ENCODE measurements at places on chromosomes 12 and 14. TPM values are rescaled to one million over a fixed set of nuclear protein-coding genes. Genes with fewer than 3 reads are reported as not detected.
A peak's percentile ranks its signal among the peaks of the same experiment; 100 is the strongest.

DNA sequence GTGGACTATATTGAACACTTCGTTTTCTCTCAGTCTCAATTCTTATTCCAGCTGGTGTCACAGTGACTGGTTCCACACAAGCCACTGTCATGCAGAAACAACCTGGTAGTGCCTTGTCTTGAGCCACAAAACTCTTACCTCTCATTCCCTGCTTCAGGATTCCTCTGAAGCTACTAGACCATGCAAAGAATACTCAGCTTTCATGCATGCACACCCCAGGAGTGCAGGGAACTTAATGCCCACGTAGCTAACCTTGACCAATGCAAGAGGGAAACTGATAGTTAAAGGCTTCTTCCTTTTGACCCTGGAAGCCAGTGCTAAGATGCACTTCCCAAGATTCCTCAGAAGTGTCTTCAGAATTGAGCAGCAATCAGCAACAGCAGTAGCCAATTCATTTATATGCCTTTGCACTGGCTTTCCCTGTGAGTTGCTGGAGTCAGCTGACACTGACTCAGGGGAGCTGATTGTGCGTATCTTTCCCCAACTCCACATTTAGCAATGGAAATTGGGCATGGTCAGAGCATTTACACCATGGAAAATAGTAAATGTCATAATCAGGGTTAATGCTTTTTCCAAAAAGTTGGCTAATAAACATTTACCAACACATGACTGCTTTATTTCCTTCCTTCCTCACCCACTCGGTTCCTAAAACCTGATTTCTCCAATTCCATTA, 113.6 kb upstream of the SLC35F4 start:
- H3K36me3 ChIP-seq: no peaks in the 10 kb centered on the region
- H3K4me1 ChIP-seq: no peaks in the 10 kb centered on the region
- no peaks in the 10 kb centered on the region for H3K27me3 ChIP-seq
- no peak for DNase-seq
- H3K27ac ChIP-seq: no peak overlapping the region

DNA sequence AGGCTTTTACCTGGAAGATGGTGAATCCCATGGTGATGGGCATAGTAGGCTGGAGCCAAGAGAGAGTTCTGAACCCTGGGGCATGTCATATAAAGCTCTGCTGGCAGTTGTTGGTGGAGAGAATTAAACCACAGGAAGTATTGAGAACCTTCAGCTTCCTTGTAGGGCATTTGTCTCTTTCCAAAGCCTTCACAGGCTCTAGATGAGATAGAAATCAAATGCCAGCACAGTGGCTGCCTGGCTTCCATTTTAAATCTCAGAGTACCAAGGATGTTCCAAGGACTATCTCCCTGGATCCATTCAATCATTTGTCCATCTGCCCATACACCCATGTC, 369.6 kb downstream of the DPF3 start:
- DNase-seq: no peak
- peaks cover 6% of the 10 kb centered on the region for H3K27me3 ChIP-seq
- H3K4me3 ChIP-seq: no peak overlapping the region
- H3K36me3 ChIP-seq: no peaks in the 10 kb centered on the region

- H3K36me3 ChIP-seq: peaks cover 89% of the 10 kb centered on the region
- no peak for DNase-seq
- peak overlapping the region; percentile 44 for H3K27ac ChIP-seq
- H3K4me1 ChIP-seq: no peaks in the 10 kb centered on the region
- H3K4me3 ChIP-seq: no peak overlapping the region
- H3K27me3 ChIP-seq: no peaks in the 10 kb centered on the region
Measured at GRCh38 chr12:53533471-53533870, 26.2 kb upstream of the NPFF start.

- no peak overlapping the region for H3K27ac ChIP-seq
- H3K4me3 ChIP-seq: no peak overlapping the region
- H3K4me1 ChIP-seq: no peaks in the 10 kb centered on the region
- no peak for DNase-seq
Measured at GRCh38 chr12:53530061-53530460, 22.8 kb upstream of the NPFF start.

GRCh38 chr12:3746758-3747157, 6.2 kb downstream of the CRACR2A start:
- peaks cover 10% of the 10 kb centered on the region for H3K4me1 ChIP-seq
- no peak for DNase-seq
- no peaks in the 10 kb centered on the region for H3K27me3 ChIP-seq

DNA sequence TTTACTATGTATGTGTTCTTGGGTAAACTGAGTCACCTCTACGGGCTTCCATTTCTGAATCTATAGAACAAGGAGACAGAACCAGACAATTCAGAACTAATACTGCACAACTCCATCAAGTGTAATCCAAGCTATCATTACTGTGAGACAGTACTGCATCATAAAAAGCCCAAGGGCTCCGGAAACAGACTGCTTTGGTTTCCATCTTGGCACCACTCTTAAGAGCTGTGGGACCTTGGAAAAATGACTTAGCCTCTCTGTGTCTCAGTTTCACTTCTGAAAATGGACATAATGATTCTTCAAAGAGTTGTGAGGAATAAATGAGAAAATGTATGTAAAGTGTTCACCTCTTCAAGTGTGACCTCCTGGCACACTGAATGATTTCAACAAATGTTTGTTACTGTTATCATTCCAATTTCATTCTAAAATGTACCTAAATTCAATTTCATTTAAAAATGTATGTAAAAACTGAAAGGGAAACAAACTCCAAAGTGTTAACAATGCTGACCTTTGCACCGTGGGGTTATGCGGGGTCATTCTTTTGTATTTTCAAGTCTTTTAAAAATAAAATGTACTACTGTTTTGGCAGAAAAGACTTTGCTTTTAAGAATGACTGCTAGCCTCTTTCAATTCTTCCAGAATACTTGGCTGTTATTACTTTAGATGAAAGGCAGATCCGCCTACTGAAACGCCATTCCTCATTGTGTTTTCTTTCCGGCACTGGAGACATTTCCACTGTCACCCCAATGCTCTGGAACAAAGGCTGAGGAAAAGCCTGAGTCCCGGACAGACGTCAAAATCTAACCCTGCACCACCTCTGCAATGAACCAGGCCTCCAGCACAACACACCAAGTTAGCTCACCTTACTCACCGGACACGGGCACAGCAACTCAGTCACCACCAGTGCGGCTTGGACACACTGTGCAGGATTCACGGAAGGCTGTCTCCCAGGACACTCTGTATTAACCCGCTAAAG, 62.8 kb downstream of the TMCC3 start:
- H3K27me3 ChIP-seq: no peaks in the 10 kb centered on the region
- no peak overlapping the region for H3K4me3 ChIP-seq
- H3K4me1 ChIP-seq: peaks cover 3% of the 10 kb centered on the region
- no peaks in the 10 kb centered on the region for H3K36me3 ChIP-seq
- peak overlapping the region; percentile 60 for H3K27ac ChIP-seq

- H3K27me3 ChIP-seq: peaks cover 41% of the 10 kb centered on the region
- H3K4me3 ChIP-seq: peak within 1 kb of the TSS; percentile 49
- H3K4me1 ChIP-seq: peaks cover 19% of the 10 kb centered on the region
- H3K27ac ChIP-seq: peak within 1 kb of the TSS; percentile 84
- no peaks in the 10 kb centered on the region for H3K36me3 ChIP-seq
- peak; percentile 88 for DNase-seq
Measured at GRCh38 chr12:114684098-114684869, at the start of gene TBX3. Gene TBX3 (minus strand): TSS chr12:114684175. CDS start chr12:114683200, 975 bp downstream.

GRCh38 chr12:43057566-43057965, 468.0 kb upstream of the PRICKLE1 start:
- H3K4me1 ChIP-seq: no peaks in the 10 kb centered on the region
- no peaks in the 10 kb centered on the region for H3K36me3 ChIP-seq
- H3K27ac ChIP-seq: no peak overlapping the region
- H3K4me3 ChIP-seq: no peak overlapping the region
- no peak for DNase-seq

- H3K4me3 ChIP-seq: no peak overlapping the region
- H3K27ac ChIP-seq: no peak overlapping the region
- H3K4me1 ChIP-seq: no peaks in the 10 kb centered on the region
- no peaks in the 10 kb centered on the region for H3K27me3 ChIP-seq
- H3K36me3 ChIP-seq: peaks cover 49% of the 10 kb centered on the region
Measured at GRCh38 chr14:23486036-23486435, 16.5 kb downstream of the NGDN start.

GRCh38 chr12:6140651-6141447, 16.4 kb upstream of the VWF start:
- DNase-seq: no peak
- H3K36me3 ChIP-seq: no peaks in the 10 kb centered on the region
- H3K4me1 ChIP-seq: no peaks in the 10 kb centered on the region
- no peaks in the 10 kb centered on the region for H3K27me3 ChIP-seq
- peak overlapping the region; percentile 78 for H3K27ac ChIP-seq

DNA sequence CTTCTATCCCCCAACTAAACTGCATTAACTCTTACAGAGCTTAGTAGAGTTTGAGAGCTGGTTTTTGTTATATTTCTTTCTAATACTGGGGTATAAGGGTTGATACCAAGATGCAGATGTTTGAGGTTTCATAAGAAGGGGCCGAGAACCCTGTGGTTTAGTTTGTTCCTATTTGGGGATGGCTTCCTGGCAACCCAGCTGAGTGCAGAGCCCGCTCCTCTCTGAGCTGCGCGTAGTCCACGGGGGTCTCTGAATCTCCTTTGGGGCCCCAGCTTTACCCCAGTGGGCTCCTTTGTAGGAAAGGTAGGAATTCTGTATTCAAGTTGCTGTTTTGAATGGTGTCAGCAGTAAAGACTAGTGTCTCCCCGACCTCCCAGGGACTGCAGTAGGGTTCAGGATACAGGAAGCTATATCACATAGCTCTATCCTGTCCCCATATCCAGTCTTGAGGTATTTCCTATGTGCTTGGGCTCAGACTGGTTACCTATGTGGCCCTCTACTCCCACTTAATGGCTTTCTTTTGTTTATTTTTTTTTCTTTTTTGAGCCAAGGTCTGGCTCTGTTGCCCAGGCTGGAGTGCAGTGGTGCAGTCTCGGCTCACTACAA, 25.4 kb downstream of the PLXNC1 start:
- H3K27me3 ChIP-seq: no peaks in the 10 kb centered on the region
- peaks cover 73% of the 10 kb centered on the region for H3K4me1 ChIP-seq
- no peak overlapping the region for H3K4me3 ChIP-seq
- DNase-seq: no peak

GRCh38 chr14:60250257-60251035, 1.4 kb downstream of the PPM1A start:
- H3K4me3 ChIP-seq: peak overlapping the region; percentile 80
- no peak for DNase-seq
- no peaks in the 10 kb centered on the region for H3K27me3 ChIP-seq
- H3K36me3 ChIP-seq: no peaks in the 10 kb centered on the region
- peak overlapping the region; percentile 100 for H3K27ac ChIP-seq

DNA sequence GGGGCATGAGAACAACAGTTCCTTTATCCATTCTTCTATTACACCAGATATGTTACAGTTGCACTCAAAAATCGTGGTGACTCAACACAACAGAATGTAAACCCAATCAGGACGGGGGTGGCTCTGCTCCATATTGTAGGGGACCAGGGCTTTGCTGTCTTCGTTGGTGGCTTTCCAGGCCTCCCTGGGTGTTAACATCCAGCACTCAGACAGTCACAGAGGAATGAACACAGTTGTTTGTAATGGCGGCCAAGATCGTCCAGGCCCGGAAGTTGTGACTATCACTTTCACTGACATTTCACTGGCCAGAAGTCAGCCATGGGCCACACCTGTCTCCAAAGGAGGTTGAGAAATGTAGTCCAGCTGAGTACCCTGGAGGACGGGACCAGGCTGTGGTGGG, 204.1 kb downstream of the CACNA1C start:
- H3K27me3 ChIP-seq: no peaks in the 10 kb centered on the region
- no peak overlapping the region for H3K27ac ChIP-seq
- peaks cover 5% of the 10 kb centered on the region for H3K4me1 ChIP-seq
- no peak for DNase-seq
- H3K36me3 ChIP-seq: no peaks in the 10 kb centered on the region
- no peak overlapping the region for H3K4me3 ChIP-seq

GRCh38 chr14:55838529-55839052, 258.6 kb downstream of the KTN1 start:
- no peaks in the 10 kb centered on the region for H3K4me1 ChIP-seq

Gene MUCL1
- 1.8 TPM for total RNA-seq

Gene SDSL
- 13.8 TPM for total RNA-seq

Gene GPRC5A
- 478 TPM for total RNA-seq

Gene MYH6
- total RNA-seq: 1.4 TPM

Gene CBX5
- 69.8 TPM for total RNA-seq

All from left lung (tissue), 14 donors.